ENCODE measurements at places on chromosomes 5 and 9.

GRCh38 chr9:78038620-78039300 lies 7.1 kb upstream of the GNAQ start:
- no peak for DNase-seq

DNA sequence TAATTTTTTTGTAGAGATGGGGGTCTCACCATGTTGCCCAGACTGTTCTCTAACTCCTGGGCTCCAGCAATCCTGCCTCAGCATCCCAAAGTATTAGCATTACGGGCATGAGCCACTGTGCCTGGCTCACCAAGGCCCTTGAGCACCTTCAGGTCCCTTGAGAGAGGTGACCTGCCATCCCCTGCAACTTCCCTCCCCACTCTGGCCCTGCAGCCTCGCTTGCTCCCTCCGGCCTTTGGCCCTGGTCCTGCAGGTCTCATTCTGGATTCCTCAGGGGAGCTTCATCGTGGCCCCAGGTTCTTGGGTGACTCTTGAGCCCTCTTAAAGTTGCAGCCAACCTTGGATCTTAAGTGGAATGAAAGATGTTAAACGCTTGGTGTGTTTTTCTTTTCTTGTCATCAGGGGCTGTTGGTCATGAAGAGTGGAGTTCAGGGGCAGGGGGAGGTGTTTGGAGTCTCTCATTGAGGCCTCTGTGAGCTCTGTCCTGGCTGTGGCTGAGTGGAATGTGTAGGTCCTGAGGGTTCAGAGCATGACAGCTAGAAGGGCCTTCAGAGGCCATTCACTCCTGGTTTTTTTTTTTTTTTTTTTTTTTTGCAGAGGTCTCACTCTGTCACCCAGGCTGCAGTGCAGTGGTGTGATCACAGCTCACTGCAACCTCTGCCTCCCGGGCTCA lies 33.0 kb downstream of the PPARGC1B start:
- no peak for DNase-seq

- no peak for DNase-seq
These were observed 26.3 kb upstream of the FREM1 start for GRCh38 chr9:14936491-14936890.

GRCh38 chr9:135818718-135819475 lies 88.4 kb downstream of the CAMSAP1 start:
- no peak for DNase-seq

GRCh38 chr9:134169724-134170401 lies 5.5 kb upstream of the RNU6ATAC start:
- DNase-seq = no peak

- DNase-seq = no peak
These were observed 9.9 kb upstream of the SLC2A6 start for GRCh38 chr9:133488686-133489252.

DNA sequence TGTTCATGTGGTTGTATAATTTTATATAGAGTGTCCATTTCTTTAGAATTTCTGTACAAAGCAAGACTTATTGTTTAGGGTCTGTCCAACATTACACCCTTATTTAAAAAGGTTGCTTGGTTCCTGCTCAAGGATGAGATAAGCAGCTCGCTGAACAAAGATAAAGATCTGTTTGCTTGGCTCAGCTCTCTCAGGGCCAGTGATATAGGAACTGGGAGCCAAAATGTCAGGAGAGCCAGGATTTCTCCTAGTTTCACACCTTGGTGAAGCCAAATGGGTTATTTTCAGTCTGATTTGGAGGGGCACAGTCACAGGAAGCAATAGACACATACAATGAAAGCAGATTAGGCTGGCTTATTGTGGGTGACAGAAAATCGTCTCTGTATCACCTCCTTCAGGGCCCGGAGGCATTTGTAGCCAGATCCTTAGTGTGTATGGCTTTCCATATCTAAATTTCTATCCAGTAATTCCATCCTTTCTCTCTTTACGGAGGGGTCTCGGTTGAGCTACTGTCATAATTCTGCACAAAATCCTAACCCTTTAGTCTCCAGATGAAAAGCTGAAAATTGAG lies 396.4 kb downstream of the TMEM232 start:
- DNase-seq = no peak

DNA sequence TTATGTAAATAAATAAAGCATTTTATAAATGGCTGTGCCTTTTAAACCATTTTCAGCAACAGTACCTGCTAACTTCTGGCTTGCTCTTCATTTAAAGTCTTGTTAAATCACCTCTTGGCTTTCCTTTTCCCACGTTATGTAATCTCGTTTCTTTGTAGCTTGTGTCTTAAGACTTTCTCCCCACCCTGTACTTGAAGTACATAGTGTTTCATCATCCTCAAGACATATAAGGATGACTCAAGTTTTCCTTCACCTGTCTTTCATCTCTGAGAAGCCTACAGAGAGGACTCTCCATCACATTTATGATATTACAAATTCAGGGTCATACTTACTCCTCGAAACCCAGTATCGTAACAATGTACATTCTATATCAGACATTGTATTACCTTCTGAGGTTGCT lies 33.9 kb downstream of the PRELID2 start:
- no peak for DNase-seq

DNA sequence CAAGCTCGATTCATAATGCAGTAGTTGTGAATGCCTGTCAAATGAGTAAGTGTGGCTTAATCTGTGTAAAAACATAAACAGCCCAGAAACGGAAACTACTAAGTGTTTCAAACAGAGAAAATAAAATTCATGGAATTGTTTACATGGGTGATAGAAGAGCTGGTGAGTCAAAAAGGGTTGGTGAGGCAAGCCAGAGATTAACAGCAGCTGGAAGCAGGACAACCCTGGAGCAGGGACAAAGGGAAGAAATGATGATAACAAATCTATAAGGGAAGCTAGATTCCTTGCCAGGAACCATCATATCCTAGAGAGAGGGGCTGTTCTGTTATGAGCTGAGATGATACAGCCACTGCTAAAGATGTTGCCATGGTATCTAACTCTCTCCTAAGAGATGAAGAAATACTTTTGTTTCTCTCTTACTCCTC lies 18.0 kb upstream of the PRR16 start:
- DNase-seq = no peak

DNA sequence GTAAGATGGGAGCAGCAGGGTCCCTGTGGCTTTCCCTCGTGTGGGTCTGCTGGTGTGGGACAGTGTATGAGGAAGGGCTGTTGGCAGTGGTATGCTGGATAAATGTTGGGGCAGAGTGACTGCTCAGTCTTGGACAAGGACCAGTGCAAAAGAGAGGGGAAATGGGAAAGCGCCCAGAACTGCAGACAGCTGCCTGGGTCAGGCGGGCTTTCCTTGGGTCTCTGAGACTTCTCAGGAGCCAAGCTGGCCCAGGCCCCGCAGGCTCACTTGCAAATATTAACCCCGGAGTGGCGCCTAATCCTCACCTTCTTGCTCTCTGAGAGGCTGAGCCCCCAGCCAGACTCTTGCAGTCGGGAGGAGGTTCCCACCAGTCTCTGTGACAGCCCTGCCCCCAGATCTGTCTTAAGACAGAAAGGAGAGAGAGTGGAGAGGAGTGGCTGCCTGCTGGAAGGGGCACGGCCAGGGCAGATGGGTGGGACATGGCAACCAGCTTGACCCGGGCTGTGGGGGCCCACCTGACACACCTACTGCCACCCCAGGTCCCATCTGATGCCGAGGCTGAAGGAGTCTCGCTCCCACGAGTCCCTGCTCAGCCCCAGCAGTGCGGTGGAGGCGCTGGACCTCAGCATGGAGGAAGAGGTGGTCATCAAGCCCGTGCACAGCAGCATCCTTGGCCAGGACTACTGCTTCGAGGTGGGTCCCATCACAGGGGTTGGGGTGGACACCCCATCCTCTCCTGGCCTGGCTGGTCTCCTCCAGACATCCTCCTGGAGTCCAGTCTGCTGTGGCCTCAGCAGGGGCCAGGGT lies 105.2 kb downstream of the DAB2IP start:
- no peak for DNase-seq

GRCh38 chr9:80020056-80020455 lies 448.3 kb downstream of the TLE4 start:
- DNase-seq = no peak

DNA sequence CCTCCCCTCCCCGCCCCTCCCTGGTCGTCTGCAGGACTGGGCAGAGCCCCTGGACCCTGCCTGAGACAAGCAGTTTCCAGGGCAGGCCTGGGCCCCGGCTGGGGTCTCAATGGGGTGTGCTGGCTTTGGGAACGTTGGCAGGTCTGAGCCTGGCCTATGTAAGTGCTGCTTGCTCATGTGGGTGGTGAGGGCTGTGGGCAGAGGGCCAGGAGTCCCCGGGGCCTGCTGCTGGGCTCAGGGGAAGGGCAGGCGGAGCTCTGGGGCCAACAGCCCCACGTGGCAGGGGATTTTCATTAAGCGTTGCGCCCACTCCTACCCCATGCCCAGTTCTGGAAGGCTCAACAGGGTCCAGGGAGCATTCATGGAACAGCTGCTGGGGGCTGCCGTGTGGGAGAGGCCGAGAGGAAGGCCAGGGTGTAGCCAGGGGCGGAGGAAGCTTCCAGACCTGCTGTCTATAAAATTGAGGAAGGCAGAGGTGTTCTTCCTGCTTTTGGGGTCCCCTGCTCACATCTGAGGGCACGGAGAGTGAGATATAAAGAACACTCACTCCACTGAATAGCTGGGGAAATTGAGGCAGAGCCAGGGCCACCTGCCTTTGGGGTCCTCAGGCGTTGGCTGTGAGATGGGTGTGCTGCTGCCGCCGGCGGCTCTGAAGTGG lies 32.5 kb downstream of the RXRA start:
- no peak for DNase-seq

DNA sequence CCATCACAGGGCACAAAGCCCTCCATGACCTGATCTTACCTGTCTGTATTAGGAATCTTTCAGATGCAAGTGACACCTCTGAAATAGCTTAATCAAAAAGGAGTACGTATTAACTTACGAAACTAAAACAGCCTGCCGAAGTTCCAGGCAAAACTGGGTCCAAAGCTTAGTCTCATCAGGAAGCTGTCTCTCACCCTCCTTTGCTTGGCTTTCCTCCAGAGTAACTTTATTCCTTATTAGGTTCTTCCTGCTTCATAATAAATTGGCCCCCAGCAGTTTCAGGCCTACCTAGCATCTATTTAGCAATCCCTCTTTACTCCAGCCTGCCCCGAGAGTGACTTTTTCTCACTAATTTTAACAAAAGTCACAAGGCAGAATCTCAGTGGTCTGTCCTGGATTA lies 58.4 kb upstream of the STK32A start:
- DNase-seq = no peak

DNA sequence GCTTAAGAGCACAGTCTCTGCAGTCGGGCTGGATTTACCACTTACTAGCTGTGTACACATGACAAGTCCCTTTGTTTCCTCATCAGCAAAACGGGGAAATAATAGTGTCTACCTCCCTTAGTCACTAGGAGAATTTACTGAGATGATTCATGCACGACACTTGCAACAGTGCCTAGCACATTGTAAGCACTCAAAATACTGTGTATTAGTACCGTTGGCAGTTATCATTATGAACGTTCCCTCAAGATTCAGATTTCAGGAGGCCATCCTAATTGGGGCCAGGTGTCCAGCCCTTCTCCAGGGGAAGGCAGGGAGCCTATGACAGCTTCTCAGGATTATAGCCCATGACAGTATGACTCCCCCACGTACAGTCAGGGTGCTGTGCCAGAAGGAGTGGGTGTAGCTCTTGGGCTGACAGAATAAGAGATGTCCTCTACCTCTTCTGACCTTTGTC lies 164.3 kb downstream of the DOCK2 start:
- no peak for DNase-seq

DNA sequence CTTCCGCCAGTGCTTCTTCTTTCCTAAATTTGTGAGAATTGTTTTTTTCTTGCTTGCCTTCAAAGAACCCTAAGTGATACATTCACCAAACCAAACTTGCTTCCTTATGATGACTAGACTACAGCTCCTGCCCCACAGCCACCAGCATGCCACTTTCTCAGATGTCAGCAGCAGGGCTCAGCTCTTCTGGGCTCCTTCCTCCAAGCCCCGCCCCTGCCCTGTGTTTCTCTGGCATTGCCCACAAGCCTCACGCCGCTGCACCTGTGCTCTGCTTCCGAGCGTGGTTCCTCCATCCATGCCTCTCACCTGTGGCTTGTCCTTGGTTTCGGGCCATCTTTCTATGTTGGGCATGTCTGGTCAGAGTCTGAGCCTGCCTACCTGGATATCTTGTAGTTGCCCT lies 10.6 kb downstream of the UNC5A start:
- no peak for DNase-seq

GRCh38 chr5:39775086-39775796 lies 350.5 kb upstream of the DAB2 start:
- no peak for DNase-seq
